ENCODE measurements at places on chromosomes 2 and 18. TPM values are rescaled to one million over a fixed set of nuclear protein-coding genes. Genes with fewer than 3 reads are reported as not detected.
A peak's percentile ranks its signal among the peaks of the same experiment; 100 is the strongest.

- DNase-seq, result no peak
These were observed 333.7 kb downstream of the CYP26B1 start for GRCh38 chr2:71813807-71814470.

GRCh38 chr2:208192611-208193236, 2.9 kb upstream of the C2orf80 start:
- DNase-seq, result no peak

DNA sequence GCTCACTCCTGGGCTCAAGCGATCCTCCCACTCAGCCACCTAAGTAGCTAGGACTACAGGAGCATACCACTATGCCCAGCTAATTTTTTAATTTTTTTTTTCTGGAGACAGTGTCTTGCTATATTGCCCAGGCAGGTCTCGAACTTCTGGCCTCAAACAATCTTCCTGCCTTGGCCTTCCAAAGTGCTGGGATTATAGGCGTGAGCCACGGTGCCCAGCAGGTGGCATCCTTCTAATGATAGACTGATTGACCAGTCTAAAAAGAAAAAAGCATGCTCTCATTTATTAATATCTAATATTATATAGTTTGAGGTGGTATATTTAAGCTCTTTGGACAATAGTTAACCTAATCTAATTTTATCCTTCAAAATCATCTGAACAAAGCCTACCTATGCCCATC, 198.6 kb downstream of the CAMKMT start:
- DNase-seq, result no peak

GRCh38 chr2:551621-552020, 125.6 kb downstream of the TMEM18 start:
- DNase-seq, result peak; percentile 41

- peak; percentile 41 for DNase-seq
These were observed 231.3 kb downstream of the ANAPC1 start for GRCh38 chr2:111652681-111653080.

- no peak for DNase-seq
These were observed 16.4 kb downstream of the EPC2 start for GRCh38 chr2:148660999-148661398.

GRCh38 chr18:73717570-73717969, 430.1 kb downstream of the FBXO15 start:
- no peak for DNase-seq

DNA sequence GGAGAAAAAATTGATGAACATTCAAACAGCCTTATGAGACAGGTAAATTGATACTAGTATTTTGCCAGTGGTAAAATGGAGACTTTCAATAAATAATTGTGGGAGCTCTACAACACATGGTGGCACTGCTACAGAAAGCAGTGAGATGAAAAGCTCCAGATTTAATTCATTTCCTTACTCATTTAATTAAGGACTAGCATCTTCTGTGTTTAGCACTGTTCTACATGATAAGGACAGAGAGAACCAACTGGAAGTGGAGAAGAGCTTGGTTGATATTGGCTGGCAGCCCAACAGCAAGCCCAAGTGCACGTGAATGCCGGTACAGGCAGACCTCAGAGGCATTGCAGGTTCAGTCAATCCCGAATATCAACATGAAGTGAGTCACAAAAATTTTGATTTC, 470.4 kb upstream of the MYT1L start:
- DNase-seq, result no peak

- no peak for DNase-seq
These were observed 254.0 kb upstream of the DSEL start for GRCh38 chr18:67770520-67770919.

- DNase-seq, result no peak
These were observed 793 bp downstream of the ZNF236 start for GRCh38 chr18:76823161-76823538.

DNA sequence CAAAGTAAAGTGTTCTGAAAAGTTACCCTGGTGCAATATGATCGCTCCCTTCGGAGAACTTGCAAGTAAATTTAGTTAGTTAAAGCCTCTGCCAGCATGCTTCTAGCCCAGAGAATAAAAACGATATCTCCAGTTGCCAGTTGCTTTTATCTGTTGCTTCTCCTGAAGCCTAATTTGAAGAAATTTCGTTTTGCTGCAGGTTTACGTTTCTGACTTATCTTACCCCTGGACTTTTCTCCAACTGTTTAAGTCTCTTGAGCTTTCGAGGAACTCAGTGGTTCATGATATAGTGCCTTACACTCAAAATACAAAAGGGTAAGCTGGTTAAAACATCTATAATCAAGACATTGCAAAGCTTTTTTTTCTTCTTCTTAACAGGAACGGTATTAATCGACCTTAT, 131.1 kb downstream of the FAM161A start:
- DNase-seq, result no peak

DNA sequence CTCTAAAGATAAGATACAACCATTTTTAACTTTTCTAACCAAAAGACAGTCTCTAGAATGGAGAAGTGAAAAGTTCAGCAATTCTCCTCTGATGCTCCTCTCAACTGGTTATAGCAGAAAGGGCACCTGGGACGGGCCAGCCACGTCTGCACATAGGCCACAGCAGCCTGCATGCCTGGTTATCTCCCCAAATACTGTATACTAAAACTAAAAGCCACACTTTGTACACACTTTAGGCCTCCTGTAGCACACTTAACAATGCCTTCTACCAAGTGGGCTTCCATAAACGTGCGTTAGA, 179.1 kb downstream of the ANKRD44 start:
- no peak for DNase-seq

- DNase-seq, result no peak
These were observed 133.9 kb downstream of the TGIF1 start for GRCh38 chr18:3583873-3584247.

DNA sequence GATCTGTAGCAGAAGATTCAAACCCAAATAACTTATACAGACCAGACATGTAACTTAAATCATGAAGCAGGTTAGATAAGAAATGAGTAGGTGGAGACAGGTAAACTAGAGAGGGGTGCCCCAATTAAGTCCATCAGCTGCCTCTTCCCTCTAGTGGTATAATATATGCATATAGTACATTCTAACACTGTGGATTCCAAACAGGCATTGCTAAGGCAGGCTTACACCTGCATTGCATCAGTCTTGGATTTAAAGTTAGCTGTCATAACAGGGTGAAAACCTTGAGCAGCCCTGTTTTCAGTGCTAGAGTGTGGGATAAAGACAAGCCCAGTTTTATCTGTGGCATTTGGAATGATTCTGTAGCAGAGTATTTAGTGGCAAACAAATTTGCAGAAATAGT, 63.4 kb downstream of the NYAP2 start:
- no peak for DNase-seq

DNA sequence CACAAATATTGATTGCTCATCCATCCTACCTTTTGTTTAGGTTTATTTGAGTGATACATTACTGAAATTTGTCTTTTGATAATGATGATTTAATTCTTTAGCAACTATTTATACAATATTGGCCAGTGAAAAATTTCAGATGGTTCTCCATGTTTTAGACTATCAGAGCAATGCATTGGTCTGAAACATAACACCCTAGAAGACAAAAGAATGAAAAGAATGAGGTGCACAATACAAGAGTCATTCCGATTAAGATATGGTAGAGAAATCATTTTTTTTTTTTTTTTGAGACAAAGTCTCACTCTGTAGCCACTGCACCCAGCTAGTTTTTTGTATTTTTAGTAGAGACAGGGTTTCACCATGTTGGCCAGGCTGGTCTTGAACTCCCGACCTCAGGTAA, 197.4 kb upstream of the FAM98A start:
- DNase-seq, result no peak

GRCh38 chr18:38654946-38655345, 1089.3 kb upstream of the CELF4 start:
- DNase-seq, result no peak

DNA sequence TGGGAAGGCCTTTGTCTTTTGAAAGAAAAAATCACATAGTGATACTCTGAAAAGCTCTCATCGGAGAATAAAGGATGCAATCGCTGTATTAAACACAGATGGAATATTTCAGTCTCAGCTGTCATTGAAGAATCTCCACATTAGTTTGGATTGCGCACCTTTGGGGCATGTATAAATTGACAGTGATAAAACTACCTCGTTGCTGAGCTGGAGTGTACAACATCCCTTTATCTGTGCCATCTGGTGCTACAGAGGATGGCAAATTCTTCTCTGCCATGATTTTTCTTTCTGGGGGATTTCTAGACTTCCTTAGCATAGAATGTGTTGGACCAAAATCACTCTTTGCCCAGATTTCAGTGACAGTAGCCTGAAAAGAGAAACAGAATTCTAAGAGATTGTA, 185.3 kb downstream of the PARD3B start:
- no peak for DNase-seq

DNA sequence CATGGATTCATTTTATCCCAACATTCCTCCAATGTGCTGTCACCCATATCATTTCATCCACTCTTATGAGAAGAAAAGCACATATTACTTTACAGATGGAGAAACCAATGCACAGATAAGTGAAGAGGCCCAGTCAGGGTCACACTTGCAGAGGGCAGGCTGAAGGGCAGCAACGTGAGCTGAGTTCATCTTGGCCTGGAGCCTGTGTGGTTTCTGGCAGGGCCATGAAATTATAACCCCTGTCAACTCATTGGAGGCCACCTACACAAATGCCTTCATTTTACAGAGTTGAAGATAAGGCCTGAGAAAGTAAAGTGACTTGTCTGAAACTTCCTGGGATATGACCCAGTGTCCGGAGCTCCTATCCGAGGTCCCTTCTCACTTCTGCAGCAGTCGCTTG, 88.4 kb upstream of the NRP2 start:
- no peak for DNase-seq

GRCh38 chr18:75115514-75115913, 93.4 kb downstream of the PTGR3 start:
- no peak for DNase-seq

DNA sequence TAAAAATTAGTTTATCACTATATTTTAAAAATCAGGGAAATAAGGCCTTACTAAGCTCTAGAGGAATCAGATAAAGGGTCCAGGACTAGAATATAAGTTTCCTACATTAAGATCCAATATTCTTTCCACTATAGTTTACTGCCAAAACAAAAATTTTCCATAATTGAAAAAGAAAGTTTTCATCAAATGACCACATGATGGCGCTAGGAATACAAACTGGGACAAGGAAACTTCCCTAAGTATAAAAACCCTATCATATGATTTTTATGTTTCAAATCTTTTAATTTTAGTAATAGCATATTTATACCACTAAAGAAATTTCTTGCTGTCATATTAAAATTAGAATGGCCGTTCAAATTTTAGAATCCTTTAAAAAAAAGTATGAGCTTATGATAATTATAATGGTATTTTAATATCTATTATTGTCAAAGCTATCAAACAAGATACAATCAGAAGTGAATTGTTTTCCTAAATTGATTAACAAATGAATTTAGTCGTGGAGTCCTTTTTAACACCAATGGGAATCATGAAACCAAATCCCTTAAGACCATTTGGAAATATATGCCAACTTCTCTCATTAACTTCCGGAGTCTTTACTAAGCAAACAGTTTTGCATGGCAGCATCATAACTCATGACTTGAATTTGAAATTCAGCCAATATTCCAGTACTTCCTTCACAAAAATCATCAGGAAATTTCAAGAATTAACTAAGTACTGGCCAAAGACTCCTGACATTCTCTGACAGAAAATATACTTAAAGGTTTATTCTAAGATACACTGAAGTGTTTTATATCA, 70.3 kb downstream of the SCN1A start:
- DNase-seq, result no peak

- DNase-seq, result no peak
These were observed 46.8 kb upstream of the RNU4ATAC start for GRCh38 chr2:121483846-121484245.

DNA sequence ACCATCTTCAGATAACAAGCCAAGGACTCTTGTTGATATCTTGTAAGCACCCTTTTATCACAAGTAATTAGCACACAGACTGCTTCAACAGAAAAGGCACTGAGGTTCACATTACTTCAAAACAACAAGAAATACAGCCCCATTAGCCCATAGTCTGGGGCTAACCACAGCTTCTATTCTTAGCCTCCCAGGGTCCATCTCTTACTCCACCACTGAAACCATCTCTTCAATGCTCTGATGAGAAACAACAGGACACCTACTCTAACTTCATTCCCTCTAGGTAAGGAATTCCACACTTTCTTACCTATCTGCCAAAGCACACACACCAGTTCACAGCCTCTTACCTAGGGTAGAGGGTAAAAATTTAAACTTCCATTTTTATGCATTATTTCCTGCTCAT, 26.4 kb upstream of the CYTIP start:
- peak; percentile 75 for DNase-seq

DNA sequence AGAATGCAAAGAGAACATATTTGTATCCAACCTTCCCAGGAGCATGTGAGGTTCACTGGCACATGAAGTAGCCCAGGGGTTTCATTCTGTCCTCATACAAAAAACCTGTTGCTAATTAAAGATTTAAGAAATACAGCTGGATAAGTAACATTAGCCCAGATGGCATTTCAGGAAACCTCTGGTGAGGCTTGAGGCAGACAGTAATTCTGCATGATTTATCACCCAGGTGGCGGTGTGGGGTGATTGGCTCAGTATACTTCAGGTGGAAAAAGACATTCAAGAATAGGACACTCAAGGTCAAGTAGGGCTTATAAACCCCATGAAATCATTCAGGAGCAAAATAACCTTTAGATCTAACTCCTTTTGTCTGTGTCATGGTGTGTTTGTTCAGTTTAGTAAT, 237.4 kb downstream of the RNF144A start:
- no peak for DNase-seq

GRCh38 chr2:70738159-70738558, 29.8 kb downstream of the ADD2 start:
- no peak for DNase-seq

GRCh38 chr18:23314672-23315071, 138.4 kb upstream of the RIOK3 start:
- DNase-seq, result no peak

GREB1 gene
- 0.05 TPM for total RNA-seq

ZNF804A gene
- not detected for total RNA-seq

GKN2 gene
- total RNA-seq, result not detected

PLA2R1 gene
- total RNA-seq, result not detected

ANKRD44 gene
- total RNA-seq, result 130 TPM

SP3 gene
- 104 TPM for total RNA-seq

IL18R1 gene
- total RNA-seq, result 50.2 TPM

OTOF gene
- 7.2 TPM for total RNA-seq

KANSL1L gene
- total RNA-seq, result 5.0 TPM

CD207 gene
- total RNA-seq, result not detected

COBLL1 gene
- total RNA-seq, result not detected

FRZB gene
- total RNA-seq, result not detected

IHH gene
- not detected for total RNA-seq

NPAS2 gene
- total RNA-seq, result 9.1 TPM

VWA3B gene
- not detected for total RNA-seq

SERPINB2 gene
- total RNA-seq, result not detected

CFC1 gene
- total RNA-seq, result not detected

ZSWIM2 gene
- not detected for total RNA-seq

MC2R gene
- total RNA-seq, result not detected

COLEC11 gene
- total RNA-seq, result 0.47 TPM

HNMT gene
- total RNA-seq, result not detected

All from activated CD4-positive, alpha-beta T cell treated with anti-CD3 and anti-CD28 coated beads, Interleukin-2, amount 10 ng/mL, durations not matched to agents 24 days and 14 days (primary cell).